Hematopoietic multipotent progenitor cell (in vitro differentiated cells): ENCODE measurements at places on chromosomes 3 and 15.

GRCh38 chr3:13288732-13289718, 131.1 kb downstream of the NUP210 start:
- no peak for DNase-seq

- no peak for DNase-seq
Measured at GRCh38 chr15:83815506-83815905, 161.6 kb downstream of the ADAMTSL3 start.

DNA sequence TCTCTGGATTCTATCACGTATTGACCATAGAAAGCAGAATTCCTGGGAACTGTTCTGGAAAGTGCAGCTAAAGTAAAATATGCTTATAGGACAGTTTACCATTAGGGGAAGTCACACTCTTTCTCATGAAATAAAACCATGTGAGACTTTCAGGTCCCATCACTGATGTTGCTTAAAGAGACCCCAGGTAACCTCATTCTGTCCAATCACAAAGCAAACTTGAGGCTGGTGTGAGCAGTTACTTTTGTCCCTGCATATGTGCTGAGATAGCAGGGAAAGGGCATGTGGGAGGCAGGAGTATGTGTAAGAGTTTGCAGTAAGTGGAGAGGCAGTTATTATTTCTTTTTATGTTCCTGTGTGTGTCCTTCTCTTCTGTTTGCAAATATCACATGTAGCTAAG, 16.1 kb downstream of the GPR87 start:
- no peak for DNase-seq

- no peak for DNase-seq
Measured at GRCh38 chr3:161890147-161890625, 393.6 kb downstream of the OTOL1 start.

DNA sequence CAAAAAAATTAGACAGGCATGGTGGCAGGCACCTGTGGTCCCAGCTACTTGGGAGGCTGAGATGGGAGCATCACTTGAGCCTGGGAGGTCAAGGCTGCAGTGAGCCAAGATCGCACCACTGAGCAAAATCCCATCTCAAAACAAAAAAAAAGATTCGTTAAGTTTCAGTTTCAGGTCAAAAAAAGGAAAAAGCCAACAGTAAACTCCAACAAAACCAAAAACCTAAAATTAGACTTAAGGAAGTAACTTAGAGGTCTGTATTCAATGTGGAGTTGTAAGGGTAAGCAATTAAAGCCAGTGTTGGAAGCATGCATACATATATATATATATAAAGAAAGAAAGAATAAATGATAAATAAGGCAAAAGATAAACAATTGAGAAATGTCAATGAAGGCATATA, 11.8 kb downstream of the KPNA1 start:
- no peak for DNase-seq

DNA sequence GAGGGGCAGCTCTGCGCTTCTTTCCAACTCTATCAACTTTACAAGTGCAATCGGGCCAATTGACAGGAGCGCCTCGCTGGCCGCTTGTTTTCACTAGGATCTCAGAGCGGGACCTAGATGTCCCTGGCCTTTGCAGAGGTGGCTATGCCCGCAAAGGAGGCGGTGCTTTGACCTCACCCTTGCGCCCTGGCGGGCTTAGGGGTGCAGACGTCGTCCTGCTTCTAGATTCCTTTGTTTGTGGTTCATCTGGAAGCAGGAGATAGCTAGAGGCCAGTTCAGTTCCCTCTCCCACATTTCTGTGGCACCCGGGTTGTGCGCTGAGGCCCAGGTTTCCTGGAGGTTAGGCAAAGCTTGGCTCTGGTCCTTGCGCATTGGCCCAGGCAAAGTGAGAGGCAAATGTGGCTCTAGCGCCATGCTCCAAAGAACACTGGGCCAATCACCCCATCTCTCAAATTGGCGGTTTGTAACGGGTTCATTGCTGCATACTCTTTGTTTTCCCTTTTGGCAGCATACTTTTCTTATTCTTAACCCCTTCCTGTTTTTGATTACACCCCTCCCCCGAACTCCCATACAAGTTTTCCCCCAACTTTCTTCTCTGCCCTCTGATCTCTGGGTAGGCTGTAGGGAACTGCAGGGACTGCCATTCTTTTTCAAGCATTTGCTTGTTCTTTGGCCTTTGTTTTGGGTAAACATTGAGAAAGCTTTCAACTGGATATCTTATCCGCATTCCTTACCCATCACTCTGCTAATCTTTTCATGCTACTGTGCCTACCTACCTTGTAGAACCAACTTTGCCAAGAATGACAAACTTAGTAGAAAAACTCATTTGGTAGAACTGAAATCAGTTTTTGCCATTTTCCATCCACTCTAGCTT, 1.4 kb downstream of the PPM1L start:
- no peak for DNase-seq

DNA sequence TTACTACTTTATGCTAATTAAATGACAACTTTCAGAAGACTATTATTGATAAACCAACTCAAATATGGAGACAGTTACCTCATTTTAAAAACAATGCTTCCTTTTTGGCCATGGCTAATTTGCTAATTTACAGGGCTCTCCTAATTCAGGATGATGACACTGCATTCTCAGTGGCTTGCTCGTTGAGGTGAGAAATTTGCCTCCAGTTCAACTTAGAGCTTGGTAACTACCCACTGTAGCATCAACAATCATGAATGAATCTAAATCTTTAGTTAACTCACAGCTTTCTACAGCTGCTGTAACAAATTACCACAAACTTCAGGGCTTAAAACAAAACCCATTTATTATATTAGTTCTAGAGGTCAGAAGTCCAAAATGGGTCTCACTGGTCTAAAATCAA, 14.0 kb downstream of the PBRM1 start:
- no peak for DNase-seq

DNA sequence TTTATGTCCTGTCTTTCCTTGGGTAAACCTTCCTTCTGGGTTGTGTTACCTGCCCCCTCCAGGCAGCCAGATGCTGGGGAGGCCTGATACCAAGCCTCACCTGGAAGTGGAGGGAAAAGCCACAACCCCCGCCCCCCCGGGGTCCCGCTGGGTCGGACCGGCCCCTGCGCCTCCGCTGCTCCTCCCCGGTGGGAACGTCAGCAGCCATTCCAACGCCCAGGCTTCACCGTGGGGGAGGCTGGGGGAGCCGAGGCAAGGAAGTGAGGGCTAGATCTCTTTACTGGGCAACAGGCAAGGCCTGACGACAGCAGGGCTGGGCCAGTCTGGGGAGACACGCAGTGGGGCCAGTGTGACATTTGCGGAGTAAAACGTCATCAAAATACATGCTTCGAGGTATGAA, 53.0 kb upstream of the SNRPA1 start:
- no peak for DNase-seq

GRCh38 chr15:85986741-85987140, 92.9 kb upstream of the AGBL1 start:
- no peak for DNase-seq

DNA sequence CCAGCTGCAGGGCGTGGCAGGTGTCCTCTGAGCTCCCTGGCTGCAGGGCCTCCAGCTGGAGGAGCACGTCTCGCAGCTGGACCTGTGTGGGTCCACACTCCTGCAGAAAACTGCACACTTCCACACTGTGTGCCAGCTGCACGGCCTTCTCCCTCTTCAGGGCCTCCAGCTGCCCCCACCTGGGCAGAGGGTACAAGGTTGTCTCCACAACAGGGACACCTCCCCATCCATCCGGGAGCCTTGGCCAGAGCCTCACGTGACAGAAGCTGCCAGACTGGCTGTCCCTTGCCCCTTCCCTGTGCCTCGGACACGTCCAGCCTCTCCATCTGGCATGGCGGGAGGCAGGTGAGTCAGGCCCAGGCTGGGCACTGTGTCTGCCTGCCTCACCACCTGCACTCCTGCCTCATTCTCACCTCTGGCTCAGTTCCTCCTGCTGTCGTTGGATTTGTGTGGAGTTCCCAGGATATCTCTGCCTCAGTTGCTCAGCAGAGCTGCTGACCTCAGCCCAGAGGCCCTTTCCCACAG, 14.5 kb downstream of the SPTBN5 start:
- DNase-seq: no peak

GRCh38 chr3:144775551-144775950, 803.9 kb downstream of the DIPK2A start:
- no peak for DNase-seq

DNA sequence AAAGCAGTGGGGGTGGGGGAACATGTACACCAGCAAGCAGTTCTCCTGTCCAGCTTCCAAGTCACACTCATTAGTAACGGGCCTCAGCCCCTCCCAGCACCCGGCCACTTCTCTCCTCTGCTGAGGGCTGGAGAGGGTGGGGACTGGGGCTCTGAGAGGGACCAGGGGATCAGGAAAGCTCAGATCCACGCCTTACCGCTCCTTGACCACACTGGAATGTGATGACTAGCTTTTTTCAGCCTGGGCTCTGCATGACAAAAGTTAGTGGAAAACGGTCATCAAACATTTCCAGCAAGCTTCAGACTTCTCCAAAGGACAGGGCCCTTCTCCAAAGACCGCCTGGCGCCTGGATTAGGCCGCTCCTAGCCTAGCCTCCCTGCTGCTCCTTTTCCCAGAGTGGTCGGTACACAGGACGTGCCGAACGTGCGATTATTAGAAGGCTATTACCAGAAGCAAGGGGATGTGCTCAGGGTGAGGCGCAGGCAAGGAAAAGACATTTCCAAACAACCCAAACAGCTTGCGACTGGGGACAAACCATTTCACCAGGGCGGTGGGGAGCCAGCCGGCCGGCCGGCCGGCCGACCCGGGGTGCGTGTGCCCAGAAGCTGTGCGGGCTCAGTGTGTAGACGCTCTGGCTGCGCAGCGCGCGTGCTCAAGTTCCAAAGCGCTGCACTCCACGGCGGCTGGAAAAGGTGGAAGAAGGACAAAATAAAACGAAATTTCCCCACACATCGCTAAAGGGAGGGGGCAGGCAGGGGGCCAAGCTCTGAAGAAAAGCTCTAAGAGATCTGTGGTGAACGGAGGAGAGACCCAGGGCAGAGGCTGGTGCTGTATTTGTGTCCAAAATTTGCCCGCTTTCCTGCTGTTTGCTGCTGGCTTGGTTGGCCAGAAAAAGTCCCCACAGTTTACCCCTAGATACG, 51.0 kb upstream of the SSR3 start:
- no peak for DNase-seq

DNA sequence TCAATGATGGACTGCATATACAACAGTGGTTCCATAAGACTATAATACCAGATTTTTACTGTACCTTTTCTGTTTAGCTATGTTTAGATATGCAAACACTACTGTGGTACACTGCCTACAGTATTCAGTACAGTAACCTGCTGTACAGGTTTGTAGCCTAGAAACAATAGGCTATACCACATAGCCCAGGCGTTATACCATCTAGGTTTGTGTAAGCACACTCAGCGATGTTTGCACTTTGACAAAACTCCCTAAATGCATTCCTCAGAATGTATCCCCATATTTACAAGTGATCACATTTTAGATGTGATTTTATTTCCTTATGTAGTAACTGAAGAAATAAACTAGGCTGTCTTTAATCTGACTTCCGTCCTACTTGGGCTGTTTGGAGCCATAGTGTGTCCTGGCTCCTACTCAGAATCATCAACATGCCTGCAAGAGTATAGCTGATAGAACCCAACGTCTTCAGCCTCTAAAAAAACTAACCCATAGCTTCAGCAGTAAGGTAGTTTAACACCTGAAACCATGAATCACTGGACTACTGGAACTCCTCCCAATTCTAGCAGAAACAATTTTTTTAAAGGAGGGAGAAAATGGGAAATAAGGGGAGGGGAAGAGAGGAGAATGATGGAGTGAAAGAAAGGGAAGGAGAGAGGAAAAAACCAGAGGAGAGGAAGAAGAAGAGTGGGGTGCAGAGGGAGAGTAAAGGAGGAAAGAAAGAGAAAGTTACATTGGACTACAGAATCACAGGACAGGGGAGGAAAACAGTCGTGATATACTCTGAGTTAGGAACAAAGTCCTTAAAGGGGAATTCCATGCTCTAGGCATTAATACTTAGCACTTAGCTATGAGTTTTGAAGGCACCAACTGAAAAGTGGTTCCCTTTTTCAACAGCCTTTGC, 67.7 kb upstream of the PLXND1 start:
- no peak for DNase-seq

DNA sequence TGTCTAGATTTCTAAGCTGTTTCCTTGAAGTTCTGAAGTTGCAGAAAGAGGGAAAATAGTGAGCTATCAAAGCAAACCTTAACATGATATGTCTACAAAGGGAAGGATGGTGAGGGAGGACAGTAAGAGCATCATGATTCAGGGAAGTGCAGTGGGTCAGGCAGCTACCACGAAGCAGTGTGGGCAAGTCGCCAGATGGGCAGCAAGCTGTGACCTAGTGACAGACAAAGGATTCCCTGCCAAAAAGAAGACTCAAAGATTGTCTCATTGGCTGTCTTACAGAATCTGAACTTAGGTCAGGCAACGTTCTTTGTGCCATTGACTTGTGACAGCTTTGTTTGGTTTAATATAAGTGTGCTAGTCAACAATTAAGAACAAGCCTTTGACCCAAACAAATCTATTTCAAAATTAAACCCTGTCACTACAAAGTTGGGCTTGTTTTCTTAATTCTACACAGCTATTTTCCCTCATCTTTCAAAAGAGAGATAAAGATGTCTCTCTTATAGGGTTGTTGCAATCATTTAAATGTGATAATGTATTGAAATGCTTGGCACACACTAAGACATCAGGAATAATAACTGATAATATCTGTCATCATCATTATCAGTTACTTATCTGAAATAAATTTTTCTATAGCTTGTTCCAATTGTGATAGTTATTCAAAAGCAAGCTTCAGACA, 153.3 kb downstream of the ECT2 start:
- DNase-seq: no peak

DNA sequence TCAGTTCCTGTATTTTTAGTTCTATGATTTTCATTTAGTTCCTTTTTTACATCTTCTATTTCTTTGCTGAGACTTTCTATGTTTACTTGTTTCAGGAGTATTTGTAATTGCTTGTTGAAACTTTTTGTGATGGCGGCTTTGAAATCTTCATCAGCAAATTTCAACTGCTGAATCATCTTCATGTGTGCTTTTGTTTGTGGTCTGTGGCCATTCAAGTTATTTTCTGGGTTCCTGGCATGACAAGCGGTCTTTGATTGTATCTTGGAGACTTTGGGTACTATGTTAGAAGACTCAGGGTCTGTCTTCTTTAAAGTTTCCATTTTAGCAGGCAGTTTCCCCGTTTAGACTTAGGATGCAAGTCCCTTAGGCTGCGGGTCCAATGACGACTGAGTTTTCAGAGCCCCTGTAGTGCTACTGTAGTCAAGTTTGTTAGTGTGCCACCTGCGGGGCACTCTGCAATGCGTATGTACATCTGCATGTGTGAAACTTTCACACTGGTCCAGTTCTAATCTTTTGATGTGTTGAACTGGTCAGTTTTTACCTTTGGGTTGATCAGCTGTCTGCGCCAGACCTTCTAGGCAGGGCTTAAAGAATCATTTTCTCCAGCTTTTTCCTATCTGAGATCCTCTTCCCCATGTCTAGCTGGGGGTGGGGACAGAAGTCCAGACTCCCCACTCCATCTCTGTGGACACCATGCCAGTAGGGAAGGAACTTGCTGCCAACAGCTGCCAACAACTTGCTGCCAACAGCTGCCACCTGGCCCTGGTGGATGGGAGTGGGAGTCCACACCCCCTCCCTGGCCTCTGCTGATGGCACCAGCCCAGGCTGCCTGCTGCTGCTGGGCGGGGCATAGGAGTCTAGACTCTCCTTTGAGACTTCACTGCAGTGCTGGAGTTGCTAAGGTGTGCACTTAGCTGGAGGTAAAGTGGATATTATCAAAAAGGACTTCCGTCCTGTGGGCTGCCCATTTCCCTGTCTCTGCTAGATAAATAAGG, 190.9 kb downstream of the TJP1 start:
- DNase-seq: no peak

GRCh38 chr3:197542741-197543454, 12.9 kb downstream of the BDH1 start:
- no peak for DNase-seq

- no peak for DNase-seq
Measured at GRCh38 chr3:69357196-69357595, 28.7 kb downstream of the FRMD4B start.
